Karpas-422 (cell line): ENCODE measurements at places on chromosomes 4 and X. TPM values are rescaled to one million over a fixed set of nuclear protein-coding genes. Genes with fewer than 3 reads are reported as not detected.

DNA sequence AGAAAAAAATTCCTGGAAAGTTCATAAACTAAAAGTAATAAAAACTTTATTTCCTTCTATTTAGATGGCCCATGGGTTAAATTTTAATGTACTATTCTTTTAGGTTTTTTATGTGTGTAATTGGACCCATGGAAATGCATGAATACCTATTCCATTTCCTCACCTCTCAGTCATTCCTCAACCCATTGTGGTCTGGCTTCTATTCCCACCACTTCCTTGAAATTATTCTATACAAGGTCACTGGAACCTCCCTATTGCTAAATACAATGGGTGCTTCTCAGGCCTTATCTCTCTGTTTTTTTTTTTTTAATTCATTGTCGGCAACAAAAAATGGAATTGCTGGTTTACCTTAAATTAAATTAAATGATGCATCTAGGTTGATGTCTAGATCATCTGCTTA, 17.2 kb downstream of the SLC39A8 start:
- DNase-seq: no peak

GRCh38 chr4:103098341-103098740, 1.3 kb downstream of the BDH2 start:
- no peak for DNase-seq

DNA sequence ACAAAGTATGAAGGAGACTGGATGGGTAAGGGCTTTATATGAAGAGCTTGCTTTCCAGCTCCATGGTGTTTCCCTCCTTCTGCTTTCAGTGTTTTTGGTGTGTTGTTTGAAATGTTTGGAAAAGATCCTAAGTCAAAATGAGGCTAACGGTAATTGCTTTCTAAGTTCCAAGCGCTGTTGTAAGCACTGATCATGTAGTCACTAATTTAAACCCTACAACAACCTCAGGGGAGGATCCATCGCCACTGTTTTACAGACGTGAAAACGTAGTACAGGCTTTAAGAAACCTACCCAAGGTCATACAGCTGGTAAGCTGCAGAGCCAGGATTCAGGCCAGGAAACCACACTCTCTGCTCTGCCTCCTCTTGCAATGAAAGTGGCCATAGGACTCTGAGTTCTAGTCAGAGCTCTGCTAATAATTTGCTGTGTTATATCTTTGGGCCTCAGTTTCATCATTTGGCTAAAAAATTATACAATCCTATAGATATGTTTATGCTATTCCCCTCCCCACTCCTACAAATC, 102.9 kb upstream of the PGRMC2 start:
- DNase-seq: no peak

GRCh38 chrX:46268412-46268811, 276.8 kb downstream of the ZNF674 start:
- no peak for DNase-seq

Gene HS3ST1
- not detected in 2 replicates for total RNA-seq

Gene HPGDS
- not detected in 2 replicates for total RNA-seq

Gene CWH43
- total RNA-seq: not detected in 2 replicates
